ENCODE measurements at places on chromosomes 4 and X. TPM values are rescaled to one million over a fixed set of nuclear protein-coding genes. Genes with fewer than 3 reads are reported as not detected.

Gene STK26
- 123 TPM for total RNA-seq

- DNase-seq: no peak
These were observed 25.4 kb downstream of the SORCS2 start for GRCh38 chr4:7217474-7218321.

GRCh38 chrX:23727206-23727605 lies 15.9 kb downstream of the ACOT9 start:
- no peak for DNase-seq

- peak; percentile 92 for DNase-seq
These were observed 12.7 kb downstream of the ART3 start for GRCh38 chr4:76087007-76087769.

Gene ADAMTS3
- total RNA-seq: 3.7 TPM

- DNase-seq: no peak
These were observed 819.8 kb downstream of the CCSER1 start for GRCh38 chr4:90946945-90947344.

DNA sequence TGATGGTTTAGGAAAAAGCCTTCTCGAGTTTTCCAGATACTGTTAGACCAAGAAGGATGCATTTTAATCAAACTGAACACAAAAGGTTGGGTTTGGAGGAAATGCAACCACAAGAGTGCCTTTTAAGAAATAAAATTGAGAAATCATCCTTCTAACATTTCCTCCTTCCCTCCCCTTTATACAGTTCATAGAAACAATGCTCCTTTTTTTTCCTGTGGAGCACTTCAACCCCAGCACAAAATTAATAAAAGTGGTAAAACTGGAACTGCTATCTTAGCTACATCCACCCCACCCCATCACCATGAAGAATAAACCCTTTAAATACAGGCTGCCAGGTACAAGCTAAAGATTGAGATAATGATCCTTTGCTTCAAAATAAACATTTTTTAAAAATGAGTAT lies 211.1 kb downstream of the RELL1 start:
- no peak for DNase-seq
